Right ventricle myocardium superior (tissue), 1 donor: ENCODE measurements at places on chromosomes 2 and 18.
A peak's percentile ranks its signal among the peaks of the same experiment; 100 is the strongest.

DNA sequence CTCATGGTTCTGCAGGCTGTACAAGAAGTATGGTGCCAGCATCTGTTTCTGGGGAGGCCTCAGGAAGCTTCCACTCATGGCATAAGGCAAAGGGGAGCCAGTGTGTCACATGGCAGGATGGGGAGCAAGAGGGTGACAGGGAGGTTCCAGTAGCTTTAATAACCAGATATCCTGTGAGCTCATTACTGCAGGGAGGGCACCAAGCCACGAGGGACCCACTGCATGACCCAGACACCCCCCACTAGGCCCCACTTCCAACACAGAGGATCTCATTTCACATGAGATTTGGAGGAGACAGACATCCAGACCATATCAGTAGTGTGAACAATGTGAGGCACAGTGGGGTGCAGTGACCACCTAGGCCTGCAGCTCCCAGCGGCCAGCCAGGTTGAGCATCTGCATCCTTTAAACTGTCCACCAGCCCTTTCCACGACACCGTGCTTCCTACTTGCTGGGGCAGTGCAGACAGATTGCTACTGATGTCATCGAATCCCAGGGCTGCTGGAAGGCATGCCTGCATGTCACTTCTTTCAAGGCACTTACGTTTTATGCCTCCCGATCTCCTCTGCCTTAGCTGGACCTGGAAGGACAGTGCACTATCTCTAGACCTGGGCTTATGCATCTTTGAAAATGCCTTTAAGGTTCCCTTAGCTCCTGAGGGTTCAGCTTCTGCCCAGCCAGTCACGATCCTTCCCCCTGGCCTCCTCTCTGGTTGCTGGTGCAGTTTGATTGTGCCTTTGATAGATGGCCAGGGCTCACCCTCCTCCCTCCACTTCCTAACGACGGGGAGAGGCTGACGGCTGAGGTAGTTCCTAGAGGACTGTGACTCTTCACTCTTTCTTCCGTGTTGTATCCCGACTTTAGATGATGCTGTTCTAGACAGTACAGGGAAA is 174.3 kb downstream of the FAM210A start:
- DNase-seq = no peak

- DNase-seq = no peak
Measured at GRCh38 chr2:20573620-20574422, 77.1 kb downstream of the HS1BP3 start.

- DNase-seq = no peak
Measured at GRCh38 chr2:200862532-200863000, 1.9 kb downstream of the CLK1 start.

- no peak for DNase-seq
Measured at GRCh38 chr2:154343282-154343681, 355.2 kb upstream of the KCNJ3 start.

GRCh38 chr2:75949385-75950030 is 238.8 kb upstream of the GCFC2 start:
- DNase-seq = no peak

GRCh38 chr18:13279181-13280069 is 60.9 kb downstream of the LDLRAD4 start:
- DNase-seq = no peak

DNA sequence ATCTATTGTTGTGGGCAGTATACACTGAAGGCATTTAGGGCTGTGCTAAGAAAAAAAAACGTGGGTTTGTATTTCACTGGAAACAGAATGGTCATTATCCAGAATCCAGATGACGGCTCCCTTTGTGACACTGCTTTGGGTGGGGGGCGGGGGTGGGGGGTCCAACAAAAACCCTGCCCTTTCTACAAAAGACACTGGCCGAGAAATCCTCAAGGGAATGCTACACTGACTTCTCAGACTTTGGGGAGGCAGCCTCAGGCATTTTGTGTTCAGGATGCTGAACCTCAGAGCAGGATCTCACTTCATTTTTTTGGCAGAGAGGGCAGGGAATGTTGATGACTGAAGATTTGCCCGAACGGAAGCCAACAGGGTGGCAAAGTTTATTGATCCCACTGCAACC is 417.1 kb downstream of the HRH4 start:
- no peak for DNase-seq

DNA sequence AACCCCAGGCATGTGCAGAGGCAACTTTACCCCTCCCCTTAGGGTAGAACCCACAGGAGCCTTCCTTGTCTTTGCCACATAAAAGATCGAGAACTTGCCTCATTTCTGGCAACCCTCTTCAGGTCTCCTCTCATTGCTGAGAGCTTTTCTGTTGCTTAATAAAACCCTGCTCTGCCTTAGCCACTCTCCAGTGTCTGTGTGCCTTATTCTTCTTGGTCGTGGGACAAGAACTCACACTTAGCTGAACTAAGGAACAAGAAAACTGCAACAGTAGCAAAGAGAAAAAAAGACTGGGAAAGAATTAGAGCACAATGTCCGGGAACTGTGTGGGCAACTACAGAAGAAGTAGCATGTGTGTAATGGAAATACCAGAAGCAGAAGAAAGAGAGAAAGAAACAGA is 56.2 kb upstream of the SMIM21 start:
- no peak for DNase-seq

DNA sequence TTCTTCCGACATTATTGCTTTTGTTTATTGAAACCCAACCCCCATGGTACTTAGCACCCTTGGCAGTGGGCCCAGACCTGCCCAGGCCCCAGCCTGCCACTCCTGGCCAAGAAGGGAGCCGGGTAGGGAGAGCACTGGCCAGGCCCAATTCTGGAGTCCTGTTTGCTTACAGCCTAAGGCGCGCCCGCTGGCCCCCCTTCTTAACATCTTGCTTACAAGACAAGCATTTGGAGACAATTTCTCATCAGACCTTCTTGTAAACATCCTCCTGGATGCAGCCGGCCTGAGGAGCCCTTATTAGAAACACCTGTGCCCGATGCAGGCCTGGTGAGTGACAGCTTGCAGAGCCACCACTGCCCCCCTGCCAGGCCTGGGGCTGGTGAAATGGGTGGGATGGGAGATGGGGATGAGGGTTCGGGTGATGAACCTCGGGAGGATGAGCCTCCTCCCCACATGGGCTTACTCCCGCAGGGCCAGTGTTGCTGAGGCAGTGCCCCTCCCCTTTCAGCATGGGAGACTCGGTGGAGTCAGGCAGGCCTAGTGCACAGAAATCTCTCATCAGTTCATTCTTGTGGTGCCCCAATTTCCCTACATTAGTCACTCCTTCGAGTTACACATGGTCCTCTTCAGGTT is 217.5 kb downstream of the CYP26B1 start:
- DNase-seq = no peak

- peak; percentile 61 for DNase-seq
Measured at GRCh38 chr18:48728204-48728833, 189.5 kb downstream of the CTIF start.

DNA sequence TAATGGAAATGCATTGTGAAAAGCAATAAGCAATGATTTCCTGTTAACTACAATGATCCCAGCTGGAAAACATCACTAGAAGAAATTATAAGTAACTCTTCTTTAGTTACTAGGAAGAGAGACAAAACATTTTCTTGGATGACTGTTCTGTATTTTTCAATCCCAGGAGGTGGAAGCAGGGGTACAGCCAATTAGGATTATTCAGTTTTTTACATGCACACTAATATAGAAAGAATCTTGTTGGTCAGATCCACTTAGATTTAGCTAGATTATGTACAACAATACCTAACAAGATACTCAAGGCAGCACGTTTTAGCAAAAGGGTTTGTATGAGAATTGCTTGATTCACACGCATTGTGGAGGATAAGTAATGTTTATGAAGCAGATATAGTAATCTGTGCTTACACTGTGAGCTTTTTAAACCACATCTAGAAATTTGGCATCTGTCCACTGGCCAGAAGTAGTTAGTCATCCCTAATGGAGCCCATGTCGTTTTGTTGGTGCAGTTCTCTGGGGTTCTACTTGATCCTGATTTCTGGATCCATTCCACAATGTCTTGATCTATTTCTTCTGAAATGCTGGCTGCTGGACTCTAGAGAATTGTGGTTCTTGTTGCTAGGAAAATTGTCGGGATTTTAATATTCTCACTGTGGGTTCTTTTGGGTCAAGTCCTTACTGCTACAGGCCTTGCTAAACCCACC is 199.7 kb downstream of the ADCYAP1 start:
- no peak for DNase-seq

DNA sequence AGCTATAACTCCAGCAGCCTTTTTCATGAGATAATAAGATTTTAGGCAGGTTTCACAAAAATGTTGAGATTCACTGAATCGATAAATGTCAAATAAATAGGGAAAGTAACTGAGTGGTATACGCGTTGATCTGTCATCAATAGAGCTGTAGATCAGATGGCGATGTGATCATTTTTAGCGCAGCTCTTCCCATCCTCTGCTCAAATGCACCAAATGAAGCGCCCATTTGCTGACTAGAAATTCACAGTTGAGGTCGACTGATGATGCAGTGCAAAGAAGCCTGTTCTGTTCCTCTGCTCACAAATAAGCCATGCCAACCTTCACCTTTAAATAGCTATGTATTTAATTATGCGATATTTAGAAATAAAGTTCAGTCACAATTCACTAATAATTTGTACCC is 693.5 kb downstream of the ARHGAP15 start:
- no peak for DNase-seq

DNA sequence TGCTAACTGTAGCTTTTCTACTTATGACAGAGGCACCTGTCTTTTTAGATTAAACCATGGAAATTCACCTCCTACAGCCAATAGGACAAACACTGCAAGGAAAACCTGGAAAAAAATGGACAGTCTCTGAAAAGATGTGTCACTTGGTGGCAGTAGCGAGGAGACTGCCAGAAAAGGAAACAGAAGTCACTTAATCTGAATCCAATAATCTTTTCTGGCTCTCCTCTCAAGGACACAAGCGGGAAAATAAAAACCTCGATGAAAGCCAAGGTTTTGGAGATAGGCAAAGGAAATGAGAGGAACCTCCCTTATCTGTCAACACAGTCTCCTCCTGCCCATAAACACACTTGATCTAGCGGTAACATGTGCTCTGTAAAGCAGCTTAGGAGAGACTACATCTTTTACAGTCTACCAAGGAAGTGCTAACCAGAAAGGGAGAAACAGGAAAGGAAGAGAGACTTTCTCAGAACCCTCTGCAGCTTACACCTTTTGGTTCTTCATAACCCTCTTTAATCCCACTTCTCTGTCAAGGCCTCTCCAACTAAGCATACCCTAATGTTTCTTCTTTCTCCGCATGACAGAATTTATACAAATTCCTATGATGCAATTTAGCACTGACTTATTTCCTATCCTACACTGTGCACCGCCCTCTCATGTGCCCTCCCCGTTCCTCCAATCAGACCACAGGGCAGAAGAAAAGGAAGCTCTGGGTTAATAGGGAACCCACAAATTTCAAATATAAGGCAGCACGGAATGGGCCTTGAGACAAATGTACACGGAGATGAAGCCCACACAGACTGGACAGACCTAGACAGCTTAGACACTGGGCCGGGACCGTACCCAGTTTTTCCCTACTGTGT is 52.8 kb downstream of the CLASP1 start:
- peak; percentile 51 for DNase-seq

- no peak for DNase-seq
Measured at GRCh38 chr2:24832073-24832461, 38.8 kb downstream of the CENPO start.
